ENCODE measurements at places on chromosomes 16 and 17.

DNA sequence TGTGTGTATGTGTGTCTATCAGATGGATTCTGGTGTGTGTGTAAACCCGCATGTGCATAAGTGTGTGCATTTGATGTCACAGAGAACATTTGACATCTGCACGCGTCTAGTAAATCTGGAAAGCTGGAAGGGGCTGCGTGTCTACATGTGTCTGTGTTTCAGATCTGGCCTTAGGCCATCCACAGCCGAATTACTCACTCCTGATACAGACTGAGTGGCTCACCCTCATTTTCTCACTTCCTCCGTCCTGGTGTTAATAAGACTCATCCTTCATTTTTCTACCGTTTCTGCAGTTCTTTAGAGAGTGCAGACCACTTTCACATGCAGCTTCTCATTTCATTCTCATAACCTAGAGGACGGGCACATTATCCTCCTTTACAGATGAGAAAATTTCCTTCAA is 491.6 kb downstream of the CDH13 start:
- no peak for DNase-seq

- peak; percentile 63 for DNase-seq
These were observed 203.9 kb downstream of the CEP112 start for GRCh38 chr17:65987988-65988387.

GRCh38 chr17:14784997-14785696 is 480.0 kb downstream of the PMP22 start:
- no peak for DNase-seq

- no peak for DNase-seq
These were observed 2.1 kb downstream of the HCRT start for GRCh38 chr17:42182927-42183734.

DNA sequence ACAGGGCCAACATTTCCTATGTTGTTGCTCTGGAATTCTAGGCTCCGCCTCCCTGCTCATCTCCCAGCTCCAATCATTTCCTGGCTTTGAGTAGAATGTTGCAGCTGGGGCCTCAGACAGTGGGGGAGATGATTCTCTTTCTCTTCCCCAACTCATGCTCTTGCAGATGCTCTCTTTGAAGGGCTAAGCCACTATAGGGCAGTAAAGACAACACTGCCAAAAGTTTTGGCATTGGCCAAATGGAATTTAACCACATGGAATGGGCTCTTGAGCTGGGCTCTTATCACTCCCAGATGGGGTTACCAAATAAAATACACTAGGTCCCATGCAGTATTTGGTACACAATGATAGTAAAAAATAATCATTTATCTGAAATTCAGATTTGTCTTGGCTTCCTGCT is 19.6 kb upstream of the EFCAB13 start:
- no peak for DNase-seq

DNA sequence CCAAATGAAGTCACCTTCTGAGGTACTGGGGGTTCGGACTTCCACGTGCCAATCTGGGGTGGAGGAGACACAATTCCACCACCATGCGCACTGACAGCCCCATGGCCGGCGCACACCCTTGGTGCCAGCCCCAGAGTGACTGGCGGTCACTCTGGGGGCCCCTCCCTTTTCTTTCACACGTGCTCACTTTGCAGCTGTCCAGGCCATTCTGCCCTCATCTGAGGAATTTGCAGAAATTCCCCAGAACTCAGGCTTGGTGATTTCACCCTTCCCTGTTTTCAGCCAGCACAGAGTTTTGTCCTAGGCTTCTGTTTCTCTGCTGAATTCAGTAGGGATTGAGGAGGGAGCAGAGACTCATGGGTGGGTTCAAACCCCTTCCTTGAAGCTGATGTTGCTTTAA is 54.8 kb downstream of the CDRT4 start:
- no peak for DNase-seq

DNA sequence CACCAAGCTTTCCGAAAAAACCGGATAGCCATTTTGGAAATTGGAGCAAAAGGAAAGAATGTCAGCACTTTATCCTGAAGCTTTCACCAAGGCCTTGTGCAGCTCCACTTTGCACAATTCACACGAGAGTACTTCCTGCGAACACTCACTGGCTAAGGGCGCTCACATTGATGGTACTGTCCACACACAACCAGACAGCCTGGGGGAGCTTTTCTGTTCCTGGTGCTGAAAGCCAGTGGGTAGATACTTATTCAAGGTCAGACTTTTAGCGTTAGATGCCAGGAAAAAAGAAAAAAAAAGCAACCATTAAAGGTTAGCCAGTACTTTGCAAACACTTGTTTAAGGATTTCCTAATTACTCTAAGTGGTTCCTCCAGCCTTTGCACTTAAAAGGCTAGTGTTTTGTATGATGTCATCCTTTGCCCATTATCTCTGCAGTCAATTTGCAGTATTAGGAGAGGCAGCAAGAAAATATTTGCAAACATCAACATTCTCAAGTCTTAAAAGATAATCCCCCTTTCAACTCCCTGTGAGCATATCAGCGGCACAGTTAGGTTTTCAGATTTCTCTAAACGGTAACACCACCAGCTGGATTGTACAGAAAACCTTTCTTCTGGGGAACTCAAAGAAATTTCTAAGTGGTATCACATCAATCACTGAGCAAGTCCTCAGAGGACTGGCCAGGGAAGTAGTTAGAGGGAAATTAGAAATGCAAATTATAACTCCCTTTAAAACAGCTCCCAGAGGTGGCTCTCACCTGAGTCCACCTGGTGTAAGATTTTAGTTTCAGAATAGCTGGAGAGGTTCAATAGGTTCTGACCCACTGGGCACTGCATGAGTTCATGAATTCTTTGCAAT is 243.4 kb upstream of the IRX5 start:
- no peak for DNase-seq

DNA sequence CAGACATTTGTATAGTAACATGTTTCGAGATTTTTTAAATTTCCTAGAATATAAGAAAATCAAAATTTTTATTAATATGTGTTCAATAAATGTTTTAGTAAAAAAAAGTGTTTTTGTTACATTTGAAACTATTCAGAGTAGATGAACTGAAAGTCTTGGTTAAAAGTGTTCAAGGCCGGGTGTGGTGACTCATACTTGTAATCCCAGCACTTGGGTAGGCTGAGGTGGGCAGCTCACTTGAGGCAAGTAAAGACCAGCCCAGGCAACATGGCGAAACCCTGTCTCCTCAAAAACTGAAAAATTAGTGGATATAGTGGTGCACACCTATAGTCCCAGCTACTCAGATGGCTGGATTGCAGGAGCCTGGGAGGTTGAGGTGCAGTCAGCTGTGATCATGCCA is 16.8 kb upstream of the PHKG2 start:
- no peak for DNase-seq

GRCh38 chr16:11412965-11413887 is 68.0 kb downstream of the RMI2 start:
- no peak for DNase-seq

- DNase-seq = no peak
These were observed 428 bp upstream of the DNASE1L2 start for GRCh38 chr16:2235695-2236336.

DNA sequence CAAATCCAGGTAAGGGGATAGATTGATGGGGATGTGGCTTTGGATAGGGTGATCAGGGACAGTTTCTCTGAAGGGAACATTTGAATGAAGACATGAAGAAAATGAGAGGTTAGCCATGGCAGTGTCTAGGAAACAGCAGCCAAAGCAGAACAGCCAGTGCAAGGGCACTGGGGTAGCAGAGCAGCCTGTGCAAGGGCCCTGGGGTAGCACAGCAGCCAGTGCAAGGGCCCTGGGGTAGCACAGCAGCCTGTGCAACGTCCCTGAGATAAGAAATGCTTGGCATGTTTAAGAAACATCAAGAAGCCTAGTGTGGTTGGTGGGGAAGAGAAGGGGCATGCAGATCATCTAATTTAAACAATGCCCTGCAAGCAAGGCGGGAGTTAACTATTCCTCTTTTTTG is 128.5 kb downstream of the IRX5 start:
- DNase-seq = no peak

DNA sequence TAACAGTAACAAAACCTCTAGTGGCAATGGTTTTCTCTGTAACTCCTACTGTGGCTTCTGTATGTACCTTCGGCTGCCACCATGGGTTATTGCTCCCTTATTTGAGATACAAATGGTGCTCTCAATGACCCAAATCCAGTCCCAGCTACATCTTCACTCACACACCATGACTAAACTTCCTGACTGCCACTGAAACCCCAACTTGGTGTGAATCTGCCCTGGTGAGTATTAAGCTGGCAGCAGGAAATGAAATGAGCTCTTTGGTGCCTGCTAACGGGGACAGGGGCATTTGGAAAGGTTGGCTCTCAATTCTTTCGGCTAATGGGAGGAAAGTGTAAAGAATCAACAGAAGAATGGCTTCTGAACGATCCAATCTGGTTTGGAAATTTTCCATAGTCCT is 7.5 kb upstream of the SLC35B1 start:
- DNase-seq = no peak

GRCh38 chr16:65426484-65426883 is 304.6 kb upstream of the CDH11 start:
- DNase-seq = no peak

GRCh38 chr17:30113213-30113612 is 3.4 kb upstream of the NSRP1 start:
- DNase-seq = no peak

DNA sequence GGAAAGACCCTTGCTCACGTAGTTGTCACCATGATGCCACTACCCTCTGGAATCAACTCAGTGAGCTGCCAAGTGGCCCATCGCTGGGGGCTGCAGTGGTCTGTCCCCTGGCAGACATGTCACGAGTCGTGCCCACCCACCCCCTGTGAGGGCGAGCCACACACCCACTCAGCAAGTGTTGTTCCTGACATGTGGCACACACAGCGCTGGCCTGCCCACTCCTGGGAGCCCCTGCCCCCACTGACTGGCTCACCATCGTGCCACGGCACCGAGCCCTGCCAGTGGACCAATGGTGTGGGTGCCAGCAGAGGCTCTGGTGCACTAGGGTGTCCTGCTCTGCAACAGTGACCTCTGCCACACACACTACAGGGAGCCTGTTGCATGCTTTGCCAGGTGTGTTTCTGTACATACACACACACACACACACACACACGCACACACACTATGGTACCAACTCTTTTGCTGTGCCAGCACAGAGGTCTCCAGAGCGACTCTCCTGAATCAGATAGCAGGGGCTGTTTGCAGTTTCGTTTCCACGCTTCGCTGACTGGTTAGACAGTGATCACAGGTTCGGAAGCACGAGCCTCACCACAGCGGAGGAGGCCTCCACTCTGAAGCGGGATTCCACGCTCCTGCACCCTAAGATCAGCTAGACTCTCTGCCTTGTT is 7.7 kb downstream of the RTN4RL1 start:
- no peak for DNase-seq

- no peak for DNase-seq
These were observed 377.8 kb downstream of the SOX9 start for GRCh38 chr17:72498364-72499210.

DNA sequence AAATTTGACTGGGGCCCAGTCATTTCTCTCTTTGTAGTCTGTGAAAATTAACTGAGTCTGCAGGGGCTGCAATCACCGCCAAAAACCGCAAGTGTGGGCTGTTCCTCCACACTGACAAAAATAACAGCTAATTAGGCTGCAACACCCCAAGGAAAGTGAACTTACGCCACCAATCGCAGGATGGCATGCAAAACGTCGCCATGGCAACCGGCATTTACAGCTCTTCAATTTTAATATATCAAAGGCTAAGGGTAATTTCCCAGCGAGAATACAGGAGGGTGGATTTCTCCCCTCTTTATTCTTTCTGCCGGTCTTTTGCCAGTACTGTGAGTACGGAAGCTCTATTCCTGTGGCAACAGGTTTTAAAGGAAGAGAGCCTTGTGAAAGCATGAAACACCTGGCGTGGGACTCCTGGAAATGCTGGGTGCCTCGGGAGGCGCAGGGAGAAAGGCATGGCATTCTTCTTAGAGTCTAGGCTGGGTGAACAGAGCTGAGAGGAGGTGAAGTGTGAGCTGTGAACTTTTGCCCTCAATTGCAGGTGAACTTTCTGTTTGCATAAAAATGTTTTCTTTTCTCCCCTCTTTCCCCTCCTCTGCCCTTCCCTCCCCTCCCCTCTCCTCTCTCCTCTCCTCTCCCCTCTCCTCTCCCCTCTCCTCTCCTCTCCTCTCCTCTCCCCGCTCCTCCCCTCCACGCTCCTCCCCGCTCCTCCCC is 399.7 kb downstream of the XYLT1 start:
- DNase-seq = peak; percentile 14

- peak; percentile 54 for DNase-seq
These were observed 662 bp downstream of the WIPF2 start for GRCh38 chr17:40219594-40220338.

DNA sequence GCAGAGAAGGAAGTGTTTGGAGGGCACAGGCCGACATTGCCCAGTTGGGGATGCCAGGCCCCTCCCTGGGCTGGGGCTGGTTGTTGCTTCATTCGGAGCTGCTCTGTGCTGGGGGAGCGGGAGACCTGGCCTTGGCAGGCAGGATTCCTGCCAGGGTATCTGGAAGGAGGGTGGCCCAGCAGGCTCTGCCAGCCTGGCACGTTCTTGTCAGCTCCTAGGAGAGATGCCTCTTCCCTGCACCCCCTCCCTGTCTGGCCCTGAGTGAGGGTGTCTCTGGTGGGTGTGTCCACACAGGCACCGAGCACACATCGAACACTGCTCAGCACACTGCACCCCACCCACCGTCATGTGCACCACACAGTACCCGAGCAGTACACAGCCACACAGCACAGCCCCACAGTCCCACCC is 35.2 kb downstream of the ARHGAP23 start:
- no peak for DNase-seq

DNA sequence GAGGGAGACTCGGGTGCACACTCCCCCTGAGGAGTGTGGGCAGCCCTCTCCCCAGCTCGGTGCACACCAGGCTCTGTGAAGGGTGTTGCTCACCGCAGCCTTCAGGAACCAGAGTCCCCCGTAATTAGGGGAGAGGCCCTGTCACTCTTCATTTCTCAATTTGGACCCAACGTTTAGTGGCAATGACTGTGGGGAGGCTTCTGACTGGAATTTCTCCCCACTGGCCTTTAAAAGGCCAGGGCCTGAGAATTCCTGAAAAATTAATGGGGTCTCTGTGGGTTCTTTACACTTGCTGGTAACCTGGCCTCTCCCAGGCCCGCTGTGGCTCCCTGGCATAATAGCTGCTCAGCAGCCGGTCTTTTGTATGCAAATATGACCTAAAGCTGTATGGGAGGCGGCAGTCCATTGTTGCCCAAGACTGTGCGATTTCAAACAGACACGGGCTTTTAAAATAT is 209.7 kb downstream of the MSI2 start:
- no peak for DNase-seq

- no peak for DNase-seq
These were observed 6.5 kb upstream of the ATXN7L3 start for GRCh38 chr17:44205962-44206824.

- DNase-seq = no peak
These were observed 74.7 kb downstream of the SREBF1 start for GRCh38 chr17:17761894-17762743.

DNA sequence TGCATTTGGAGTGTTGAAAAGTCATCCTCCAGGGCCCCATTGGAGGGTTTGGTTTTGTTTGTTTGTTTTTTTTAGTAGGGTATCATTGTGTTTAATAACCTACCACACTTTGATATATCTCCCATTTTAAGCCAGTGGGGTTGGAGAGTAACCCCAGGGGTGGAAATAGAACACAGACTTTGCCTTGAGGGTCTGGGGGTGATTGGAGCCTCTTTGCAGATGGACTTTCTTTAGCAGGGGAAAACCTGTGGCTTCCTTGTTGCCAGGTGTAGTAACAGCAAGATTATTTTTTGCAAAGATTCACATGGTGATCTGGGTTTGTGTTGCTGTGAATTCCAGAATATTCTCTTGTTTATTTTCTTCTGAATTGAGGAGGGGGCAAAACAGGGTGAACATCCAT is 1.5 kb downstream of the ABCC1 start:
- DNase-seq = no peak

- DNase-seq = peak; percentile 59
These were observed 90.3 kb downstream of the KATNIP start for GRCh38 chr16:27640277-27640600.

All from NCI-H524 treated with DMSO at 0.1 percent for 48 hours (cell line).